AG09309 (cell line): ENCODE measurements at places on chromosomes 5 and 9.

GRCh38 chr9:92920437-92920836 is 26.9 kb upstream of the FGD3 start:
- no peak for DNase-seq

GRCh38 chr9:89458768-89459496 is 39.0 kb downstream of the SEMA4D start:
- no peak for DNase-seq

DNA sequence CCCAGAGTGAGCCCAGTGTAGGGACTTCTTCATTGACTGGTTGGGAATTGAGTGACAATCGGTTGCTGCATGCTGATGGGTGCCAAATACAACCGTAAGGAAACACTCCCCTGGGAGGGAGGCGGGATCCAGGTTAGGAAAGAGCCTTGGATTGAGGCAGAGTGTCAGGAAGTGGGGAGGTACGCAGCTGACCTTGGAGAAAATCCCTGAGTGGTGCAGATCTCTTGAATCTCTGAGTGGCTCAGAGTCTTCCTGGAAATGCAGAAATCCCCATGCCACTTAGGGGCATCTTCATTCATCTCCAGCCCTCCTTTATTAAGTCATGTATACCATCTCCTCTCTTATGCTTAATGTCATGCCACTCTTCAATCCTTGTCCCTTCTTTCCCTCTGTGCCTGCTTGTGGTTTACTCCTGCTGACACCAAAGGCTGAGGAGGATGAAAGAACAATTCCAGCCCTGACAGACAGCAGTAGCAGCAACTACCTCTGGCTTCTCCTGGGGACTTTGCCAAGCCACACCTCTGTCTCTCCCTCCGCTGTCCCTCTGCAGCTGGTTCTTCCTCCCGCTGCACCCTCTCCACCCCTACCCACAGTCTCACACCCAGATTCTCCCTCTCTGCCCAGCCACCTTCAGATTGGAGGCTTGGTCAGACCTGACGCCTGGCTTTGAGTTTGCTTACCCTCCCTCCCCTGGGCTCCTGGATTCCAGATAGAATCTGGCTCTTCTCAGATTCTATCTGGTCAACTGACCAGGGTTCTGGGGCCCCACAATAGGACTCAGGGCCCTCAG is 14.1 kb upstream of the LCP2 start:
- DNase-seq, result no peak

DNA sequence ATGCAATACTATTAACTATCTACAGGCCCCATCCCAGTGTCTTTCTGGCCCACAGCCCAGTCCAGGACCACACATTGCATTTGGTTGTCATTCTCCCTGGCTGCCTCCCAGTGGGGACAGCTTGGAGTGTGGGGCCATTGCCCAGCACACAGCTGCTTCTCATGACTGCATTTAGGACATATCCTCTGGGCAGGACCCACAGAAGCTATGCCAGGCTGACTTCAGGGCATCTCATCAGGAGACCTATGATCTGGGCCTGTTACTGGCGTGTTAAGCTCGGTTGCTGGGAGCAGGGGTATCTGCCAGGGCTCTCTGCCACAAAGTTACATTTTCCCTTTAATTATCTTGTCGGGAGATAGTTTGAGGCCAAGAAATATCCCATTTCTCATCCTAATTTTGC is 32.1 kb upstream of the CLPTM1L start:
- DNase-seq, result no peak

DNA sequence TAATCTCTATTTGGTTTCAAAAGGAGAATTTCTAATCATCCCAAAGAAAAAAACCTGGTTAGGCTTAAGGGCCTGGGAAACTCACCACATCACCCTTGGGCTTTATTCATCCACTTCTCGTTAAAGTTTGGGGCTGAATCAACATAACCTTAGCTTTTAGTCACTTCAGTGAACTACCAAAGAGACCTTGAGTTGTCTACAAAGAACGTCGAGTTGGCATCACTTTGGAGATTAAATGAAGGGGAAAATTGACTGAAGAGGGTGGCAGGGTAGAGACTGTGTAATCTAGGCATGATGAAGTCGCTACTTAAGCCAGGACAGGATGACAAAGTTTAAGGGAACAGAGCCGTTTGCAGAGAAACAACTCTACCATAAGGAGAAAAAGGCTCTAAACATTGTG is 341.4 kb downstream of the RAB3C start:
- no peak for DNase-seq
